ENCODE measurements at places on chromosomes 2 and 18.

GRCh38 chr18:63099848-63100629 is 219.5 kb downstream of the BCL2 start:
- no peak for DNase-seq

GRCh38 chr2:26671691-26672090 is 20.8 kb upstream of the KCNK3 start:
- no peak for DNase-seq

DNA sequence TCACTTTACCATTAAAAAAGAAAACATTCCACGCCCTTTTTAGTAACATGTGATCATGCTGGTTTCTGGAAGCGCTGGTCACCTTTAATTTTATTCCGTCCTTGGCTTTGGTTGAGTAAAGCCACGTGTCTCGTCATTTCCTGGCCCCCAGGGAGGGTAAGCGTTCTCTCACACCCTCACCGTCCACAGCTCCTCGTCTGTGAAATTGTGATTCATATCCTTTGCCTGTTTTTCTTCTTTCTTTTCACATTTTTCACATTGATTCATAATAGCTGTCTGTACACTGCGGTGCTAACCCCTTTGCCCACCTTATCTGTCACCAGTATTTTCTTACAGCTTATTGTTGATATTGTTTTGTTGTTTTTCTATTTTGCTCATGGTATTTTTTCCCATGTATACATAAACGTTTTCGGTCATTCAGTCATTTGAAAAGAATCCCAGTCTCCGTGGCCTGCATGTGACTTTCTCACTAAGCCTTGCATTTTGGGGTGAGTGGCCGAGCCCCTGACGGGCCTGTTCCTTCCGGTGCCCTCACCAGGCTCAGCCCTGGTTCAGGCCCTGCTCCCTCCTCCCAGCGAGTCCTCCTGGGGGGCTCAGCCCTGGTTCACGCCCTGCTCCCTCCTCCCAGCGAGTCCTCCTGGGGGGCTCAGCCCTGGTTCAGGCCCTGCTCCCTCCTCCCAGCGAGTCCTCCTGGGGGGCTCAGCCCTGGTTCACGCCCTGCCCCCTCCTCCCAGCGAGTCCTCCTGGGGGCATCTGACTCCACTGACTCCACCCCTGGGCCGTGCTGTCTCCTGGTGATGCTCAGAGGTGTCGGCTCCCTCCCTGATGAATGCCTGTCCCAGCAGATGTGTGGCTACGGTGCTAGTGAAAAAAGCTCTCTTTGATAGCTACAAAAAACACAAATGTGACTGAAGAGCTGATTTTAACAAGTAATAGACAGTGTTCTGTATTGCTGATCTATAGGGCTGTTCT is 249.7 kb upstream of the PXDN start:
- DNase-seq: no peak

GRCh38 chr2:141889788-141890187 is 241.0 kb downstream of the LRP1B start:
- DNase-seq: no peak

- DNase-seq: no peak
Observed at GRCh38 chr18:79896738-79897137, 54.7 kb downstream of the SLC66A2 start.

DNA sequence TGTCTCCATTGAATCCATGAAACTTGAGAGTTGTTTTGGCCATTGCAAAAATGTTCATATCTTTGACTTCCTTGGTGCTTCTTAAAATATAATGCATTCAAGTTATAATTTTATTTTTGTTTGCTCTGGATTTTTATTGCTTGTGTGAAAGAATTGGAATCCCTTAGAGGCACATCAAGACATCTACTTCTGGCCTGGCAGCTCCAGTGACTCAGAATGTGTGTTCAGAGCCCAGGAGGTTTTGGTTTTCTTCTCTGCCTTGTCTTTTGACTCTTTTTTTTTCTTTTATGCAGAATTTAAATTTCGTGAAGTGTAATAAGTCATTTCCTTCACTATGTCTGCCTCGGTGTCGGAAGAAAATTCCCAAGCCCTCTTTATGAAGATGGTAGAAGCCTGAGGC is 180.2 kb downstream of the LTBP1 start:
- no peak for DNase-seq

DNA sequence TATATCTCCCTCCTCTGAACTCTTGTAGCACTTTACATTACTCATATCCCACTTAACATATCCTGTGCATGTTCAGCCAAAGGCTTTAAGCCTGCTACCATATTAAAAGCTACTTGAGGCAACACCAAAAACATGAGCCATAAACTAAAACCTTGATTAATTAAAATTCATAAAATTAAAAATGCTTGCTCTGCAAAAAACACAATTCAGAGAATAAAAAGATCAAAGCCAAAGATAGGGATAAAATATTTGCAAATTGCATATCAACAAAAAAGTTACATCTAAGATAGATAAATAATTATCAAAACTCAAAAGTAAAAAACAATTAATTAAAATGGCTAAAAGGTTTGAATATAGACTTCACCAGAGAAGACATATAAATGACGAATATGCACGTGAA is 495.4 kb upstream of the PIK3C3 start:
- DNase-seq: no peak

GRCh38 chr2:177327009-177327408 is 62.5 kb upstream of the NFE2L2 start:
- DNase-seq: no peak

DNA sequence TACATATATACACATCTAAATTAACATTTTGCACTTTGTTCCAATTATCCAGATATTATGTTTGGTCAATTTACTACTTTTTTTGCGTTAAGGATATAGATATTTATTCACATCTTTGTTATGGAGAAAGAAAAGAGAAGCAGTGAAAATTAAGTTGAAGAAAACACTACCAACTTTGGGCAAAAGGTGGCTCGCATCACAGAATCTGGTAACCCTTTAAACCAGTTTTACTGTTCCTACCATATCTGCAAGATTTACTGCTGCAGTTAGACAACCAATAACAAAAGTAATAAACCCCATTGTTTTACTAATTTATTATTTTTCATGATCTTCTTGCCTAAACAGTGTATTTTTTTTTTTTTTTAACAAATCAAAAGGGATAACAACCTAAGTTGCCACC is 53.6 kb downstream of the SMAD2 start:
- no peak for DNase-seq

GRCh38 chr2:240436683-240437550 is 1.5 kb downstream of the GPC1 start:
- DNase-seq: no peak

GRCh38 chr2:61898810-61899209 is 6.7 kb upstream of the COMMD1 start:
- DNase-seq: no peak

- no peak for DNase-seq
Observed at GRCh38 chr2:39217192-39217550, 26.6 kb downstream of the CDKL4 start.

- DNase-seq: no peak
Observed at GRCh38 chr18:35389095-35389618, 12.0 kb upstream of the ZNF396 start.

DNA sequence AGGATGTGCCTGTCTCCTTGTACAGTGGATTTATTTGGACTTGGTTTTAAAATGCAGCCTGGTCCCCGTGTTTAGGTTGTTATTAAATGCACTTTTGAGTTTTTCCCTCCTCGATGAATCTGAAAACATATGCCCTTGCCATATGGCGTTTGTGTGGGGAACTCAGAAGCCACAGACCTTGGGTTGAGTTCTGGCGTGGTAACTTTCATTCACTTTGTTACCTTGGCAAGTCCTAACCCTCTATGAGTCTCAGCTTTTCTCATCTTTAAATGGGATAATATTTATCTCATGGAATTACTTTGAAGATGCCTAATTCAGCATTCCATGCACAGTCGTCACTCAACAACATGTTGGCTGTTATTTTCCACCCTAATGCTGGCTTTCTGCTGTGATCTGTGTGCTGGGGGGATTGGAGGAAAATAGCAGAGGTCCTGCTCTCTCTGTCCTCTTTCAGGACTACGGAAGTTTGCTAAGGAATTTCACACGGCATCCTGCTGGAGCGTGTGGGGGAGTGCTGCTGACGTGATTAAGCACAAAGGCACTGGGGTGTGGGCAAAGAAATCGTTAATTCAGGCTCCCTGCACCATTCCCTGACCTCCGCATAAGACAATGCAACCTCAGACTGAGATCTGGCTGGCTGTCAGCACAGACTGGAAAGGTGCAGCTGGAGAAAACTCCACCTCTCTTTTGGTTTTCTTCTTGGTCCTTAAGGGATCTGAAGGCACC is 61.7 kb downstream of the LDLRAD4 start:
- DNase-seq: no peak

Measured in stimulated activated CD4-positive, alpha-beta T cell treated with anti-CD3 and anti-CD28 coated beads, Interleukin-15, amount 100 ng/mL, for 1 hour (primary cell).